Daoy (cell line): ENCODE measurements at places on chromosomes 7 and 10.

GRCh38 chr7:44791278-44792219 is 4.9 kb upstream of the PPIA start:
- no peak for DNase-seq

- DNase-seq, result no peak
Observed at GRCh38 chr10:13376746-13377145, 28.7 kb upstream of the SEPHS1 start.

DNA sequence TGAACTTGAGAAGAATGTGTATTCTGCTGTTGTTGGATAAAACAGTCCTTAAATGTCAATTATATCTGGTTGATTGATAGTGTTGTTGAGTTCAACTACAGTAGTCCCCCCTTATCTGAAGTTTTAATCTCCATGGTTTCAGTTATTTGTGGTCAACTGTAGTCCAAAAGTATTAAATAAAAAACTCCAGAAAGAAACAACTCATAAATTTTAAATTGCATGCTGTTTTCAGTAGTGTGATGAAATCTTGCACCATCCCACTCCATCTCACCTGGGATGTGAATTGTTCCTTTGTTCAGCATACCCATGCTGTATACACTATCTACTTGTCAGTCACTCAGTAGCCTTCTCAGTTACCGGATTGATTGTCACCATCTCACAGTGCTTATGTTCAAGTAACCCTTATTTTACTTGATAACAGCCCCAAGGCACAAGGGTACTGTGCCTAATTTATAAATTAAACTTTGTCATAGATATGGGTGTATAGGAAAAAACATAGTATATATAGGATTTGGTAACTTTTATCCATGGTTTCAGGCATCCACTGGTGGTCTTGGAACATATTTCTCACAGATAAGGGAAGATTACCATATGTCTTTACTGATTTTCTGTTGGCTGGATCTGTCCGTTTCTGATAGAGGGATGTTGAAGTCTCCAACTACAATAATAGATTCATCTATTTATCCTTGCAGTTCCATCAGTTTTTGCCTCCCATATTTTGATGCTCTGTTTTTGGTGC is 57.1 kb downstream of the AOAH start:
- DNase-seq, result no peak

- DNase-seq, result no peak
Observed at GRCh38 chr10:69093933-69094332, 6.0 kb downstream of the SRGN start.

GRCh38 chr7:12759151-12759550 is 71.7 kb downstream of the ARL4A start:
- no peak for DNase-seq
